ENCODE measurements at places on chromosomes 1 and 21.

GRCh38 chr1:247337250-247337746 lies 5.6 kb upstream of the ZNF496 start:
- DNase-seq = no peak

- no peak for DNase-seq
Measured at GRCh38 chr1:64474665-64475439, 4.9 kb downstream of the CACHD1 start.

- no peak for DNase-seq
Measured at GRCh38 chr1:27567146-27567526, 36.8 kb downstream of the AHDC1 start.

GRCh38 chr1:182304627-182305026 lies 87.0 kb downstream of the GLUL start:
- no peak for DNase-seq

DNA sequence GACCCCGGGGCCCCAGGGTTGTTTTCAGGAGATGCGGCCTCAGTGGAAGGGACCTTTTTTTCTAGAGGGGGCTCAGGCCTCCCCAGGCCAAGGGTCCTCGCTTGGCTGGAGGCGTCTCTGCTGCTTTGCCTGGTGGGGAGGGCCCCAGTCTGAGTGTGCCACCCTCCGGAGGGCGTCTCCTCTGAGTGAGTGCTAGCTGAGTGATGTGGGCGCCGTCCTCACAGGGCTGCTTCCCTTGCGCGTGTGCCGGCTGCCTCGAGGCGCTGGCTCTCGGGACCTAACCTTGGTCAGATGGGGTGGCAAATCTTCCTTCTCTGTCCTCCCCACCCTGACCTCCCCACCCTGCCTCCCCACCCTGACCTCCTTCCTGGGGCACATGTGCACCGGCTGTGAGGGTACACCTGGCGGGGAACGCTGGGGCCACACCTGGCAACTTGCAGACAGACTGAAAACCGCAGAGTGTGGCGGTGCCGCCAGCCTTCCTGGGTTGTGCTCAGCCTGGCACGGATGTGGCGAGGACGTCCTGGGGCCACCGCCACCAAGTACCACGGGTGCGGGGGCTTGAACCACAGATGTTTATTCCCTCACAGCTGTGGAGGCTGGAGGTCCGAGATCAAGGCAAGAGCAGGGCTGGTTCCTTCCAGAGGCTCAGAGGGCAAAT lies 93.0 kb upstream of the TTC34 start:
- DNase-seq = no peak

GRCh38 chr1:93692026-93692425 lies 10.4 kb upstream of the BCAR3 start:
- no peak for DNase-seq

- no peak for DNase-seq
Measured at GRCh38 chr21:31235671-31236450, 108.2 kb downstream of the TIAM1 start.

DNA sequence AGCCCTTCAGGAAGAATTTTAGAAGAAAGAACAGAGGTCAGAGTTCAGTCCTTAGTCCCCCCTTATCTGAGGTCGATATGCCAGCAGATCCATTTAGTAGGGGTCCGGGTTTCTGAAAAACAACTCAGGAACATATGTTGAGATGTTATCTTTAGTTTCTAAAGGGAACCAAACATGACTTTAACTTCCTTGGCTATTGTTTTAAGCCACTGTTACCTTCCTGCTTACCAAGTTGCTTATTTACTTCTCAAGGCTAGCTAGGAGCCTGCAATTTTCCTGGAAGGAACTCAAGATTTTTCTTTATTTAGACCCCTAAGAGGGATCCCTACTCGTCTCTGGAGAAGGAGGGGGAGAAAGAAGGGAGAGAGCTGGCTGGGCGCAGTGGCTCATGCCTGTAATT lies 54.3 kb downstream of the KCNC4 start:
- DNase-seq = no peak

DNA sequence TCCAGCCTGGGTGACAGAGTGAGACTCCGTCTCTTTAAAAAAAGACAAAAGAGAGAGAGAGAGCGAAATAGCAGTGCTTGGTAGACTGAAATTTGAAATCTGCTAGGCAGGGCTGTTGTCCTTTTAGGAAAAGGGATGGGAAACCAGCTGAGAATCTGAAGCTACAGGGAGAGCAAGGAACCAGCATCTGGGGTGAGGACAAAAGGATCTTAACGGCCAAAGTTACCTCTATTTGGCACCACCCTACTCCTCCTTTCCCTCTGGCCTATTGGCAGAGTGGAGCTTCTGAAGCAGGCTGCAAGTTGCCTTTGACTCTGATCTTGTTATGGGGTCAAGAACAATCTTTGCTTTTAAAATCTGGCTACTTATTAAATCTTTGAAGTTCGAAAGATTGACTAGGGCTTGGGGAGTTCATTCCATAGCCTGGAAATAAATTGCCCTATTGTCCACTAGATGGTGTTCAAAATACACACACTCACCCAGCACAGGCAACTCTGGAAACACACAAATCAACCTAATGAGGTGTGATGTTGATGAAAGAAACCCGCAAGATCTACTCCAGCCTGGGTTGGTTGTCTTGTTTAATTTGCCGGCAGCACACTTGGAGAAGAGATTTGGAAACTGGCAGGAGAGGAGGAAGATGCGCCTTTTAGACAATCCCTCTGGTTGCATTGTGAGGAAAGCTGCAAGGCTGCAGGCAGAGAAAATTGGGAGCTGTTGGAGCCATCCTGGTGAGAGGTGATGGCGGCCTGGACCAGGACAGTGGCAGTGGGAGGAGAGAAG lies 16.5 kb upstream of the PARP1 start:
- DNase-seq = no peak

- DNase-seq = no peak
Measured at GRCh38 chr1:39733161-39733560, 5.5 kb upstream of the PPIE start.

DNA sequence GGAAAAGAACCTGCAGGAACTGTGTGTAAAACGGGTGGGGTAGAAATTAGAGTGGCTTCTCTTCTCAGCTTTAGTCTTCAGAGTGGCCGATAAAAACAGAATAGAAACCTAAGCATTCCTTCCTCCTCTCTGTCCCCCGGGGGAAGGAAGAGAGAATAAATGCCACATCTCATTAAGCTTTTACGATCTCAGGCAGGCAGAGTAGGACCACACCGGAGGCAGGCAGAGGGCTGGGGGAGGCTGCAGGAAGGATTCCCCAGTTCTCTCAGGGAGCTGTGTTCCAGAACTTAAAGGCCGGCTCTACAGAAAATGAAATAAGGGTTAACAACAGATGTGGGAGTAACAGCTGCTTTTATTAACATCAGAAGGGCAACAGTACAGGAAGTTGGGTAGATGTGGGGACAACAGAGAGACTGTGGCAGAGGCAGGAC lies 24.5 kb upstream of the MEF2D start:
- DNase-seq = no peak

DNA sequence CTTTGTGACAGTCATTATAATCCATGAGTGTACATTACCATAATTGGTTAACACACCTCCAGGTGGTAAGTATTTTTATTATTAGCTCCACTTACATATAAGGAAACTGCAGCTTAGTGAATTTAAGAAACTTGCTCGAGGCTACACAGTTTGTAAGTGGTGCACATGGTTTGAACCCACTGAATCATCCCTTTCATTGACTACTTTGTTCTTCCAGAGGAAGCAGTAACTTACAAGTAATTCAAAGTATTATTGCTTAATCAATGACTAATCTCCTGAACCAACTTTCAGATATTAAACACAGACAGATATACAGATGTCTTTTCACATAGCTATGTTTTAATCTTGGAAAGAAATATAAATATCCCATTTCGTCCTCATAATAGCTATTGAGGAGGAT lies 18.7 kb upstream of the CLDN8 start:
- no peak for DNase-seq

DNA sequence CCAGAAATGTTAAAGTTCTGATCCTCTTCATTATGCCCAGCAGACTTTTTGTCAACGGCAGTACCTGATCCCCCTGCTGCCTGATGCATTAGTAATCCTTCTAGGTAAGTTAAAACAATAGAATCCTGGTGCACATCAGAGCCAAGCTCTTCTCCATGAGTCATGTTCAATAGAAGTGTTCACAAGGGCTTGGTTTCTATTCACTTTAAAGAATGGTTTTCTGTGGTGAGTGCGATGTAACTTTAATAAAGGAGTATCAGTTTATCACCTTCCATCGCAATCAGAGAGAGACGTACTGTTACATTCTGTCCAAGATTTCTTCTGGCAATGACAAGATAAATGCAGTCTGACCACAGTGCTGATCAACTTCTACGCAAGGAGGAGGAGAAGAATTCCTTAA lies 96.8 kb downstream of the NRIP1 start:
- DNase-seq = no peak

DNA sequence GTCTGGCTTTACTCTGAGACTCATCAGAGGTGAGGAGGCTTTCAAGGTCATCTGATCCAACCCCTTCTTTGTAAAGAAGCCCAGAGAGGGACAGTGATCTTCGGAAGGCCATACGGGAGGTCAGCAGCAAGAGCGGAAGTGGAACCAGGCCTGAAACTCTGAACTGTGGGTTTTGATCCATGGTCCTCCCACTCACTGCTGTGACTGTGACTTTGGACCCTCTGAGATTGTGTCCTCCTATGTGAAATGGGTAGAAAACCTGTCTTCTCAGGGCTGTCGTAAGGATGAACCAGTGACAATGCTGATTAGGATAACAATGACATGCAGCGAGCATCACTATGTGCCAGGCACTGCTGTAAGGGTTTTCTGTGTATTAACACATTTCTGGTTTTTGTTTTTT lies 9.8 kb upstream of the DDOST start:
- no peak for DNase-seq

- no peak for DNase-seq
Measured at GRCh38 chr1:113320272-113320671, 70.0 kb upstream of the MAGI3 start.

DNA sequence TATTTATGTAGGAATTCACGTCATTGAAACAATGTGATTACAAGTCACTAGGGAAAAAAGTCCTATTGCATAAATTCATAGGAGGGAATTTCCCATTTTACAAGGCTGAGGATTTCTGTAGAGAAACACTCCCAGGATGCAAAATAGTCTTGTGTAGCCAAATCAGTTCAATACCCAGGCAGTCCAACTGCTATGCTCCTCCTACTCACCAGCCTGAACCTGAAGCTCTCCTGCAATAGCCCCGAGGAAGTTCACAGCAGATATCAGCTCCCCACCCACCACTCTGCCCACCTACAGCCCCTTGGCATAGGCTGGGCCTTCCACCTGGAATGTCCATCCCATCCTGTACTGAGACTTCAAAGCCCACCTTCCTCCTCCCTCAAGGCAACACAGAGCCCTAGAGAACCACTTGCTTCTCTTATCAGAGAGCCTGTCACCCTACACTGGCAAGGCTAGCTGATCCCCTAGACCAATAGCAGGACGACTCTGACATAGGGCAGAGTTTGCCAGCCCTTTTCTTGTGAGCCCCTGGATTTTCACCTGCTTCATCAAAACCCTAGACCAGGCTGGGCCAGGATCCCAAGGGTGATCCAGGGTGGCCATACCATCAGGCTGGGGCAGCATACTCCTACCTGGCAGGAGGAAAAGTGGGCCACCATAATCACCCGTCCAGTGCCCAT lies 1.5 kb downstream of the LSS start:
- DNase-seq = no peak

DNA sequence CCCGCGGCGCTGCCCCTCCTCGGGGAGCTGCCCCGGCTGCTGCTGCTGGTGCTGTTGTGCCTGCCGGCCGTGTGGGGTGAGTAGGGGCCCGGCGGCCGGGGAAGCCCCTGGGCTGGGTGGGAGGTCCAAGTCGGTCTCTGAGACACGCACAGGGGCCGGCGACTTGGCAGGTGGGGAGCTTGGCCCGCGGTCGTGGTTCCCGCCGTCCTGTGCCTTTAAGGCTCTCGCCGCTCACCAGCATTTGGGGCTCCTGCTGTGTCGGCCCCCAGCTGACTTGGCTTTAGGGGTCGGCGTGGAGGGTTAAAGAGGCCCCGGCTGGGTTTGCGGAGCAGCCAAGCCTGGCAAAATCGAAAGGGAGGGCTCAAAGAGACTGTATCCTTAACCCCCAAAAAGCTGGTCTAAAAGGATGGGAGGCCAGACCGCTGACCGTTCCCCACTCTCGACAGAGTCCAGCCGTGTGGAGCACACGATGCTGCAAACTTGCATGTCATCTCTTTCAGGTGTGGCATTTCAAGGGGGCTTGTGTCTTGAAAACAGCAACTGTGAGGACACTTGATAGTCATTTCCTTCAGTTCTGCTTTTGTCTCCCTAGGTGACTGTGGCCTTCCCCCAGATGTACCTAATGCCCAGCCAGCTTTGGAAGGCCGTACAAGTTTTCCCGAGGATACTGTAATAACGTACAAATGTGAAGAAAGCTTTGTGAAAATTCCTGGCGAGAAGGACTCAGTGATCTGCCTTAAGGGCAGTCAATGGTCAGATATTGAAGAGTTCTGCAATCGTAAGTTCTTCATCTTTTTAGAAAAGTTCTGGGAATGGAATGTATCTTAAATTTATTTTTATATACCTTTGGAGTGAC lies 540 bp downstream of the CD55 start:
- no peak for DNase-seq

GRCh38 chr1:192538407-192539296 lies 36.9 kb upstream of the RGS1 start:
- DNase-seq = no peak

DNA sequence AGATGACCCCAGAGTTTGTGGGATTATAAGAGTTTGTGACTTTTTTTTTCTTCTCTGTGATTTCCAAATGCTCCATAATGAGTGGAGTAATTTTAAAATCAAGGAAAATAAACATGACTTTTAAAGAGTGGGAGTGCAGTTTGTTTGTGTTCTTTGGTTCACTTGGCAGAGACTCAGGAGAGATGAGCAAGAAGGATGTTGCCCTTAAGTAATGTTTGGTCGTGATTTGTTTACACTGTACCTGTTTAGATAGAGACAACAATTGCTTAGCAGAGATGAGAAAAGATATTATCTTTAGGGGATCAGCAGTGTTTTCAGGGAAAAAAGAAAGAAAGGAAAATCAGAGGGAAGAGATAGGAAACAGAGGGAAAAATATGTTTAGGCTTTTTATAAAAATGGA lies 170.8 kb downstream of the ADSS2 start:
- DNase-seq = no peak

DNA sequence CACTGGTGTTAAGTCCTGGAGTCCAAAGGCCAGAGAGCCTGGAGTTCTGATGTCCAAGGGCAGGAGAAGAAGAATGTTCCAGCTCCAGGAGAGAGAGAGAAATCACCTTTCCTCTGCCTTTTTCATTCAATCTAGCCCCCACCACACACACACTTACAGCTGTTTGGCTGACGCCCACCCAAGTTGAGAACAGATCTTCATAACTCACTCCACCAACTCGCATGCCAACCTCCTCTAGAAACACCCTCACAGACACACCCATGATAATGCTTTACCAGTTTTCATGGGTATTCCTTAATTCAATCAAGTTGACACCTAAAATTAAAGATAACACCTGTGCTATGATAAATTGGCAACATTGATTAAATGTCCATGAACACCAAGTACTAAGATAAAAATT lies 42.0 kb downstream of the MNDA start:
- no peak for DNase-seq

- DNase-seq = no peak
Measured at GRCh38 chr1:203354246-203354645, 3.3 kb upstream of the FMOD start.

- DNase-seq = no peak
Measured at GRCh38 chr1:76625886-76626678, 241.2 kb upstream of the ST6GALNAC5 start.
